ENCODE measurements at places on chromosomes 2 and 18. TPM values are rescaled to one million over a fixed set of nuclear protein-coding genes. Genes with fewer than 3 reads are reported as not detected.

DNA sequence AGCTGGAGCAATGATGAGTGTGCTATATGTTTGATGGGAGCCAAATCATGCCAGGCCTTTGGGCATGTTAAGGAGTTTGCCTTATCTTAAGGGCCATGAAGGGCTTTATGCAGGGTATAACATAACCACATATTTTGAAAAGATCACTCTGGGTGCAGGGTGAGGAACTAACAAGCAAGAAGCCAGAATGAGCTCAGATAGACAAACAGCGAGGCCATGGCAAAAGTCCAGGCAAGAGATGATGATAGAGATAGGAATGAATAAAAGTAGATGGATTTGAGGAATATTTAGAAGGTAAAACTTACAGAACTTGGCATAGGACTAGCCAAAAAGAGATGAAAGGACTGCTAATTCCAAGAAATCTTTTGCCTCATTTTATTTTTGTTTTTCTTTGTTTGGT is 6.7 kb downstream of the GALNT3 start:
- no peak for DNase-seq

DNA sequence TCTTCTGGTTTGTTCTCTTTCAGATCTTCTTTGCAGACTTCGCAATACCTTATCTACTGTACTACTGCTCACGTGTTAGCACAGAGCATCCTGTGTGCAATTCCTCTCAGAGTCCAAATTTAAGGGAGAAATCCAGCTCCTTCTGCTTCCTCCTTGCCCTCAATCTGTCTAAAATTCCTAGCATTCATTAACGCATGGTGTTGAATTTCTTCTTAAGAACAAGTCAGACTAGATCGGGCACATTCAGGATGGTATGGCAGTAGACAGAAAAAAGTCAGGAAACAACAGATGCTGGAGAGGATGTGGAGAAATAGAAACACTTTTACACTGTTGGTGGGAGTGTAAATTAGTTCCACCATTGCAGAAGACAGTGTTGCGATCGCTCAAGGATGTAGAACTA is 206.1 kb upstream of the CDH7 start:
- DNase-seq, result no peak

DNA sequence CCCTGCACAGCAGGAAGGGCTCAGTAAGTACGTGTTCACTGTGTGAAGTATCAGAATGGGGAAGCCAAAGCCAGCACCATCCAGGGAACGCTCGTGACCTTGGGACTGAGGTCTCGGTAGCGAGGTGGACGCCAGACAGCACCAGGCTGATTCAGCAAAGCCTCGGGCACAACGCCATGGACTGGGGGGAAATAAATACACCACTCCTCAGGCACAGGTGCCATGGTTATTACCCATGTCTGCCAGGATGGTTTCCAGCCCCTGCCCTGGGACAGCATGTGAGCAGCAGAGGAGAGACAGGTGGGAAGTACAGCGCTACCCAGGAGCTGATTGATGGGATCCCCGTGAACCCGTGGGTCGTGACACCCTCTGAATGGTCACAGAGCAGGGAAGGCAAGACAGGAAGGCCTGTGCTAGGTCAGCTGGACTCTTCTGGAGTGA is 53.0 kb downstream of the REEP1 start:
- no peak for DNase-seq

GRCh38 chr2:101007415-101008345 is 5.6 kb downstream of the RPL31 start:
- no peak for DNase-seq

DNA sequence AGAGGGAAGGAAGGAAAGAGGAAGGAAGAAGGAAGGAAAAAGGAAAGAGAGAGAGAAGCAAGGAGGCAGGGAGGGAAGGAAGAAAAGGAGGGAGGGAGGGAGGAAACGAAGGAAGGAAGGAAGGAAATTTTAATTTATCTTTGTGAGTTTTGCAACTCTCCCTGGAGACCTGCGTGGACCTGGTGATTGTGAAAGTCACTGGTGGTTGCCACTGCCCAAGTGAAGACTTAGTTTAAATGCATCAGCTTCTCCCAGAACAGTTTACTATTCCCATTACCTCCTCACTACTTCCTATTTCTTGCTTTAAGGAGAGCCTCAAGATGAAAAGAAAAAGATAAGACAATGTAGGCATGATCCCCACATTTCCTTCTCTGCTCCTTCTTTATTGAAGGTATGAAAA is 68.8 kb downstream of the ACVR1C start:
- DNase-seq, result no peak

DNA sequence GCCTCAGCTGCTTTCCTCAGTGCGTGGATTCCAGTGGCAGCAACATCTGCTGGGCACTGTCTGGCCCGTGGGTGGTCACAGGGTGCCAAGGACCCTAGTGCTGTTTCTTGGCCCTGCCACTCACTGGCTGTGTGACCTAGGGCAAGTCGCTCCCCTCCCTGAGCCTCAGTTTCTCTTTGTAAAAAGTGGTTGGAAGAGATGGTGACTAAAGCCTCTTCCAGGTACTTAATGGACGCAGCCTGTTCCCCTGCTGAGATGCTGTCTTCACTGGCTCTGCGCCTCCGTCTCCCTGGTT is 42.2 kb downstream of the ATOH8 start:
- DNase-seq, result no peak

GRCh38 chr2:9993488-9994165 is 42.1 kb downstream of the GRHL1 start:
- DNase-seq, result no peak

SAG gene
- total RNA-seq, result 0.12 TPM

Measured in RPMI7951 (cell line).